ENCODE measurements at places on chromosomes 12 and 14. TPM values are rescaled to one million over a fixed set of nuclear protein-coding genes. Genes with fewer than 3 reads are reported as not detected.

The KRT83 gene
- not detected for total RNA-seq

The KRT7 gene
- total RNA-seq, result 8.9 TPM

The CLEC4D gene
- total RNA-seq, result 0.42 TPM

The ZDHHC17 gene
- 27.7 TPM for total RNA-seq

The SERPINA10 gene
- not detected for total RNA-seq

Measured in H9 (cell line).